ENCODE measurements at places on chromosomes 12 and 14.

GRCh38 chr12:3552726-3553045 lies 61.7 kb downstream of the PRMT8 start:
- no peak overlapping the region for H3K27ac ChIP-seq
- peaks cover 19% of the 10 kb centered on the region for H3K27me3 ChIP-seq
- H3K36me3 ChIP-seq = no peaks in the 10 kb centered on the region
- no peak for DNase-seq
- no peak overlapping the region for H3K4me3 ChIP-seq

GRCh38 chr12:104248444-104248843 lies 32.9 kb downstream of the TXNRD1 start:
- H3K36me3 ChIP-seq = no peaks in the 10 kb centered on the region
- no peak overlapping the region for H3K4me3 ChIP-seq
- no peak overlapping the region for H3K27ac ChIP-seq
- DNase-seq = no peak
- peaks cover 7% of the 10 kb centered on the region for H3K27me3 ChIP-seq
- no peaks in the 10 kb centered on the region for H3K4me1 ChIP-seq

- H3K27ac ChIP-seq = no peak overlapping the region
- peaks cover 2% of the 10 kb centered on the region for H3K27me3 ChIP-seq
- peaks cover 9% of the 10 kb centered on the region for H3K4me1 ChIP-seq
Observed at GRCh38 chr12:104152685-104153241, 14.8 kb upstream of the NFYB start.

DNA sequence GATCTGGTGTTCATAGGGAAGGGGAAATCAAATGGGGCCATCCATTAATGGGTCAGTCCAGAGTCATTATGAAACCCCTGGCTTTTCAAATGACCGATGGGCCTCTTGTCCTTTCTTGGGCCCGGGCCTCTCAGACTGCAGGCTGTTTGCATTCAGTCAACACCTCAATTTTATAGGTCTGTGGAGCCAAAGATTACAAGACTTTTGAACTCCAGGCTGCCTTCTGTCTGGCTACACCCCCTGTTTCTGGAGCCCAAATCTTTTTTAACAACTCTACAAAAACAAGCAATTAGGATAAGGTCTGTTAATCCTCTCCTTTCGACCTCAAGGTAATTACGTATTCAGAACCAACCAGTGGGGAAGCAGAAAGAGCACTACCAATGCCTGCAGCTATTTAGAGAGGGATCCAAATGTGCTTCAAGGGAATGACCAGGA lies 35.6 kb downstream of the DUSP6 start:
- H3K27ac ChIP-seq = no peak overlapping the region
- H3K27me3 ChIP-seq = no peaks in the 10 kb centered on the region
- no peaks in the 10 kb centered on the region for H3K4me1 ChIP-seq
- DNase-seq = no peak

GRCh38 chr14:82537831-82538230 lies 1004.2 kb upstream of the SEL1L start:
- H3K27me3 ChIP-seq = no peaks in the 10 kb centered on the region

Data from naive thymus-derived CD8-positive, alpha-beta T cell (primary cell).